Effector memory CD4-positive, alpha-beta T cell (primary cell): ENCODE measurements at places on chromosomes 12 and 14.

DNA sequence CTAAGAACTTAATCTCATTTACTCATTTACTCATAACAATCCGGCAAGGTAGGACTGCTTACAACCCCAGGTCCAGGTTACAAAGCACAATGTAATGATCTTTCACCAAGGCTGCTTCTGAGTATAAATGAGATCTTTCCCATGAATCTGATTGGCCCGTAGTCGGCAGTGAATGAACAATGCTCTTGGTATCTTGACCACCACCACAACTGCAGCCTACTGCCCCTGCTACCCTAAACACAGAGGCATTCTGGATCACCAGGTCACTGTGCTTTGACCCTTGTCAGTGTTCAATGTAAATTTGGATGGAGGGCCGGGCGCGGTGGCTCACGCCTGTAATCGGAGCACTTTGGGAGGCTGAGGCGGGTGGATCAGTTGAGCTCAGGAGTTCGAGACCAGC lies 15.9 kb downstream of the FAM181A start:
- no peak for DNase-seq

- DNase-seq: no peak
These were observed 97.9 kb downstream of the RERGL start for GRCh38 chr12:17992002-17992656.

DNA sequence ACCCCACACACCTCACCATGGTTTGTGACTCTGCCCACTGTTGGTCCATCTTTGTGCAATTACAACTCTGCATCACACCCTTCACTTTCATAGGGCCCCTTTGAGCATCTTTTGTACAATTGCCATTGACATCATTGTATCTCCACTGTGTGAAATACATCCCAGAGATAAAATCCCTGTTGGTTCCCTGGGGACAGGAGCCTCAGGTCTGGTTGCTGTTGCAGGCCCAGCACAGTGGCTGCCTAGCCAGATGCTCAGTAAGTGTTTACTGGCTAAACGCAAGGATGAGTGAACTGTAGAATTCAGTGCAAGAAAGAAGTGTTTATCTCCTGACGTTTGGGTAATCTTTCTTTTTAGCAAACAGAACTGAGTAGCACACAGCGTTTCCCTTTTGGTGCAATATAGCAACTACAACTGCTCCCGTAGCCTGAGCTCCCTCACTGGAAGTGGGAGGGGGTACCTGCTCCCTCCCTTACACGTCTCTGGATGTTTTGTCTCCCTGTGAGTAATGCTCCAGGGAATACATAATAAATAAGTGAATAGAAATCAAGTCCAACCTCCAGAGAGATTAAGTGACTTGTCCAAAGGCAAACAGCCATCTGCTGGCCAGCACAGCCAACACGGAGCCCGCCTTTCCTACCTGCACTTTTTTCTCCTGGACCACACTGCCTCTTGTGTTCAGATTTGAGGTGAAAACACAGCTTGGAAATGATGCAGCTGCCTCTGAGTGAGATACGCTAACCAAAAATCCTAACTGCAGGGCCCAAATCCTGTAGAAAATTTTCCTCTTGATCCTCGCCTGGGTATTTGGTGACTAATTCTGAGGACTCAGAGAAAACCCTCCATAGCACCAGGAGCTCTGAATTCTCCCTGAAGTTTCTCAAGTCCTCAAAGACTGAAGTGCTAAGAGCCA lies 27.4 kb downstream of the GALNT16 start:
- DNase-seq: no peak

DNA sequence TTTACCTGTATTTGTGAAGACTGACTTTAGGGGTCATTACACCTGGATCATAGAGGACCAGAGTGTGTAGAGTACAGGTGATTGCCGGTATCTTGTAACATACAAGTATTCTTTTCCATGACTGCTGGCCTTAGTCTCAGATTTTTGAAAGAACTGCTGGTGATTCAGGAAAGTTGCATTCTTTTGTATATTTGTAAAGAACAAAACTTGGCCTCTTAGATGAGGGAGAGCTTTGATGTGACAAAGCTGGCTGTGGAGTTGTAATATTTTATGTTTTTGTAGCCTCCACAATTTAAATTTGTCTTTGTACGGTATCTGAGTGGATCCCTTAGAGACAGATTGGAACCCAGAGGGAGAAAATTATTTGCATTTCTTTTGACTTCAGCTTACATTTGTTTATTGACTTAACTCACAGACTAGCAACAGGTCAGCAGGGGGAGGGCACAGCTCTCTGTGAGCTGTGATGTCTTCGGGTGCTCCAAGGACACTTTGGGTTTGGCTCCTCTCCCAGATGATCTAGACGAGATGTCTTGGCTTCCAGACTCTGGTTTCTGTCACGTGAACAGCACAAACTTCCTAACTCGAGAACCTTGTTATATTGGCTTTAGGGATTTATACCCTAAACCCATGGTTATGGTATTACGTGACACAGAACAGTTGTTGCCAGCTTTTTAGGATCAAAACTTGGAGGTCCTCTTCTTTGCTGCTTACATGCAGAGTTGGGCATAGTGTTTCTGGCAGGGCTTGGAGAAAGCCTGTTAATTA lies 65.9 kb downstream of the DAAM1 start:
- DNase-seq: no peak

- no peak for DNase-seq
These were observed 2.3 kb upstream of the GLIPR1 start for GRCh38 chr12:75478116-75478794.

DNA sequence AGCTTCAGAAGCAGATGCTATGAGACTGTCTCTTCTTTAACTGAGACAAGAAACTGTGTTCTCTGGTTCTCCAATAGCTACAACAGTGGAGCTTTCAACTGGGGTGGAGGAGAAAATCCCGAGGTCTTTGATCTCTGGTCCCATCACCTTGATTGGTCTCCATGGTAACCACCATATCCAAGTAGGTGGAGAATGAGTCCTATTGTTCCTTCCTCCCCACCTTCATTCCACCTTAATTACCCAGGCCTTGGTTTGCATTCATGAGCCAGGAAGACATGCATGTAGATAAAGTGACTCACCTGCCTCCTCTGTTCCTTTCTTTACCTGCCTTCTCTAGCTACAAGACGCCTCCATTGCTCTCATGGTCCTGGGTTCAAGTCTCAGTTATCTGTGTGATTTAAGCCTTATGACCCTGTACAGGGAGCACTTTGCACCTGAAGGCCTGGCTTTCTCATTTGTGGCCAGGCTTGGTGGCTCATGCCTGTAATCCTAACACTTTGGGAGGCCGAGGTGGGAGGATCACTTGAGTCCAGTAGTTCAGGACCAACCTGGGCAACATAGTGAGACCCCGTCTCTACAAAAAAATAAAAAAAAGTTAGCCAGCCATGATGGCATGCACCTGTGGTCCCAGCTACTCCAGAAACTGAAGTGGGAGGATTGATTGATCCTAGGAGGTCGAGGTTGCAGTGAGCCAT lies 157.7 kb upstream of the TBX3 start:
- no peak for DNase-seq
